Inflammatory macrophage treated with lipopolysaccharide for 4 hours (primary cell): ENCODE measurements at places on chromosomes 6 and 20.
A peak's percentile ranks its signal among the peaks of the same experiment; 100 is the strongest.

DNA sequence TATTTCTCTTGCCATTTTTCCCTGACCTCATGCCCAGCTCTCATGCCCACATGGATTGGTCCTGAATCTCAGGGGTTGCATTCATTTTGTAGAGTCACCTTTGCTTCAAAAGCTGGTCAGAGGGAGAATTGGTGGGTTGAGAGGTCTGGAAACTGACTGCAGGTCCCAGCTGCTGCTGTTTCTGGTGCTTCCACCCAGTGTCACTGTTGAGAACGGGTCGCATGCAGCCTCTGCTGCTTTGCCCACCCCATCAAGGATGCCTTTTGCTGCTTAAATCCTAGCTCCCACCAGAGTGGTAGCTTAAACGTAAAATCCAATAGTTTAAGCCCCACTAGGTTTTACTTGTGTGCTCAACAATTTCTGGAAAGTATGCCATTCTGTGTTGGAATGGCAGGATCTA lies 211.4 kb upstream of the TSHZ2 start:
- no peak for DNase-seq

- no peak for DNase-seq
Measured at GRCh38 chr6:119960036-119960435, 610.5 kb upstream of the MAN1A1 start.

- DNase-seq: no peak
Measured at GRCh38 chr6:12548526-12548925, 168.0 kb upstream of the PHACTR1 start.

- peak; percentile 22 for DNase-seq
Measured at GRCh38 chr6:1763404-1763803, 153.7 kb downstream of the FOXC1 start.

DNA sequence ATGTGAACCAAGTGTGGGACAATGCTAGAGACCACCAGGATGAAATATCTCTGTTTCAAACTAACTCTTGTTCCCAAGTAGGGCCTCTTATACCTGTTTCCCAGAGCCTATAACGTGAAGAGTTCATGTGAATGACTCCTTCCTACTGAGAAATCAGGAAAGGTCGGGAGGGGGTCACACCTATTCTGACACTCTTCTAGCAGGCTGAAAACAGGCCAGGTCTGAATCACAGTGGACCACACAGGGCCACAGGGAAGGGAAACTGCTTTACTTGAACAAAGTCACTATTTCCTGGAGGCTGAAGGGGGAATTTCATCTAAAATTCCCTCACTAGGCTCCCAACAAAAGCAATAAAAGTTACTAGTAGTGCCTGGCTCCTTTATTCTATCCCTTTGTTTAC lies 88.4 kb upstream of the BMP2 start:
- DNase-seq: no peak

DNA sequence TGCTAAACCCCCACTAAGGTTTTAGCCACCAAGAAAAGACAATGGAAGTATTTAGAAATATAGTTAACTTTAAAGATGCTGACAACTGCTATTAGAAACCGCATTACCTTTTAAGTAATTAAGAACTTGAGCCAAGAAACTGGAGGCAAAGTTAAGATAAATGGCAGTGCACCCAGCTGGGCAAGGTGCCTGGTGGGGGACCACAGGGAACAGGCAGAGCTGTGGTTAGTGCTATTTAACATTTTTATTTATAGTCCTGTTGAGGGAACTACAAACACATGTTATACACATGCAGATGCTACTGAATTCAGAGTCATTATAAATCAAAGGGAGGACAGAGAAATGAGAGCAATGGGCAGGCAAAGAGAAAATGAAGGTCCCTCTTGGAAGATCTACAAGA lies 447.9 kb downstream of the TFAP2B start:
- DNase-seq: no peak

DNA sequence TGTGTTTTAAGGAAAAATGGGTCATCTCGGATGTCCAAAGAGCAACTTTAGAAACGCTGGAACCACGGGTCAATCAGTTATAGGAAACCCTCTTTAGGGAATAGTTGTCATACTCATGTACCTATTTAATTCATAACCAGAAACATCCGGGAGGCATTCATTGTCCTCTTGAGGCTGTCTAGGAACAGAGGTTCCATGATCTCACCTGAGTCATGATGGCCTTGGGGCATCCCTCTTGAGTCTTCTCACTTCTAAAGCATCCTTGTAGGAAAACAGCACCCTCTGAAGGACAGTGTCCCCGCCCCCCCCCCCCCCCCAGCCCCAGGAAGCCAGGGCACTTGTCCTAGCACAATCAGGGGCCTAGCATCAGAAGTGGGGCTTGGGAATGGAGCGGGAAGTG lies 46.3 kb upstream of the CDH4 start:
- DNase-seq: no peak

DNA sequence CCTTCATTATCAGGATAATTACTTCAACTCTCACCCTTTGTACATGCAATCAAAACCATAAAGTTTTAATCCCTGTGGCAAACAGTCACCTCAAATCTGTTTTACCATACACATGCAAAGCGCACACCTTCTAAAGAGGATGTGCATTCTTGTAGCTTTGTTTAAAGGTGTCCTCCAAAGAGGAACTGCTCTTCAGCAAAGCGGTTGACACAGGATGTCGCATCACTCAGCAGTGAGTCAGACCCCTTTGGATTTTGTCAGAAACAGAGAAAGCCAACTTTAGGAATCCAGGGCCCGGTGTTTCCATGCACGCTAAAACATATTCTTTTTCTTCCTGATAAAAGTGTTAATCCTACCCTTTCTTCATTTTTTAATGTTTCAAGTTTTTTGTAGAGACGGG lies 268.3 kb upstream of the ARID1B start:
- DNase-seq: peak; percentile 4

DNA sequence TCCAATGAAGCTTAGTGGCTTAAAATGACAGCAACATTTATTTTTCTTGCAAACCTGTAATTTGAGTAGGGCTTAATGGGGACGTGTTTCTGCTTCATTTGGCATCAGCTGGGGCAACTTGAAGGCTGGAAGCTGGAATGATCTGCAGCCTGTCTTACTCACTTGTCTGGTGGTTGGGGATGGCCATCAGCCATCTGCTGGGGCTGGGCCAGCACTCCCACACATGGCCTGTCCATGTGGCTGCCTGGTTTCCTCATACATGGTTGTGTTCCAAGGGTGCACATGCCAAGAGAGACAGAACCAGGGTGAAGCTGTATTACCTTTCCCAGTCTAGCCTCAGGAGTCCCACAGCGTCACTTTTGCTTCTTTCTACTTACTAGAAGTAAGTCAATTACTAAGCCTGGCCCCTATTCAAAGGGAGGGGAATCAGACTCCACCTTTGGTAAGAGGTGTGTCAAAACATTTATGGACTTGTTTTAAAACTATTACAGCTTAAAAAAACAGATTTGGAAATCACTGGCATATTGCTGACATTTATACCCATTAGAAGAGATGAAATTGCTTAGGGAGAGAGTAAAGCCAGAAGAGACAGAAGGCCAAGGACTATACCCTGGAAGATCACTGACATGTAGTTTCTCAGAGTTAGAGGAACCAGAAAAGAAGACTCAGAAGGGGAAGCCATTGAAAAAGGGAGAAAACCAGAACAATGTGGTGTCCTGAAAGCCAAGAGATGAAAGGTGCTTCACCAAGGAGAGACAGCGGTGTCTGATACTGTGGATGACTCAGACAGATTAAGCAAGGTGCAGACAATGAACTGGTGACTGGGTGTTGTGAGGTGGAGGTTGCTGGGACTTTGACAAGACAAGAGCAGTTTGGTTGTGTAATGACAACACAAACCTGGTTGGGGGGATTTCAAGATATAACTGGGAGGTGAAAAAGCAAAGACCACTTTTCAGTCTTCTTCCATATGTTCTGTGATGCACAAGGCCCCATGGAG lies 345.2 kb downstream of the GJA1 start:
- DNase-seq: no peak

DNA sequence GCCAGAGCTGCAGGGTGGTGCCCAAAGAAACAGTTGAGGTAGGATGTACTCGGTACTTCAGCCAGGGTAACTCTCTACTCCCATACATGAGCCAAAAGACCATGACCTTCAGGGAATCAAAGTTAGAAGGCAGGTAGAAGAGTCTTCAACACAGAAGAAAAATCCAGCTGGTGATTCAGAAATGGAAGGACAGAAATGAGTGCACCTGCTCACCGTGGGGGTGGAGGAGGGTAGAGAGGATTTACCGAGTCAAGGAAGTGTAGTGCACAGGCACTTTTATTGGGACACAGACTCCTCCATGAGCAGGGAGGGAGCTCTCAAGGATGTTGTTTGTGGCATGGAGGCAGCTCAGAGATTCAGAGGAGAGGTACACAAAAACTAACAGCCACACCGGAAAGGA lies 330.3 kb upstream of the PRDM1 start:
- no peak for DNase-seq

DNA sequence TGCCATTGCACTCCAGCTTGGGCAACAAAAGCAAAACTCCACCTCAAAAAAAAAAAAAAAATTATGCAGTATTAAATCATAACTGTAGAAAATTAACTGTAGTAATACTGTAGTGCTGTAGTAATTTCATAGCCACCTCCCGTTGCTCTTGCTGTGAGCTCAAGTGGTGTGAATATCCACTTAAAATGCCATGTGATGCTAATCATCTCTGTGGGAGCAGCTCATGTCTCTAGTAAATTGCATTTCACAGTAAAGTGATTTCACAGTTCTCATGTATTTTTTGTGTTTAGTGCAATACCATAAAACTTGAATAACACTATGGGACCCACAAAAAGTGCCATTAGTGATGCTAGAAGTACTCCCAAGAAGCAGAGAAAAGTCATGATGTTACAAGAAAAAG lies 14.4 kb upstream of the FAM217A start:
- no peak for DNase-seq

DNA sequence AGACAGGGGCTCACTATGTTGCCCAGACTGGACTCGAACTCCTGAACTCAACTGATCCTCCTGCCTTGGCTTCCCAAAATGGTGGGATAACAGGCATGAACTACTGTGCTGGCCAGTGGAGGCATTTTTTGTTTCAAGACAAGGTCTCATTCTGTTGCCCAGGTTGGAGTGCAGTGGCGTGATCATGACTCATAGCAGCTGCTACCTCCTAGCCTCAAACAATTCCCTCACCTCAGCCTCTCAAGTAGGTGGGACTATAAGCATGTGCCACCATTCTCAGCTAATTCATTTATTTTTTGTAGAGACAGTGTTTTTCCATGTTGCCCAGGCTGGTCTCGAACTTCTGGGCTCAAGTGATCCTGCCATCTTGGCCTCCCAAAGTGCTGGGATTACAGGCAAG lies 17.2 kb downstream of the ENPP3 start:
- DNase-seq: no peak

- DNase-seq: no peak
Measured at GRCh38 chr6:16722630-16723029, 38.6 kb downstream of the ATXN1 start.

DNA sequence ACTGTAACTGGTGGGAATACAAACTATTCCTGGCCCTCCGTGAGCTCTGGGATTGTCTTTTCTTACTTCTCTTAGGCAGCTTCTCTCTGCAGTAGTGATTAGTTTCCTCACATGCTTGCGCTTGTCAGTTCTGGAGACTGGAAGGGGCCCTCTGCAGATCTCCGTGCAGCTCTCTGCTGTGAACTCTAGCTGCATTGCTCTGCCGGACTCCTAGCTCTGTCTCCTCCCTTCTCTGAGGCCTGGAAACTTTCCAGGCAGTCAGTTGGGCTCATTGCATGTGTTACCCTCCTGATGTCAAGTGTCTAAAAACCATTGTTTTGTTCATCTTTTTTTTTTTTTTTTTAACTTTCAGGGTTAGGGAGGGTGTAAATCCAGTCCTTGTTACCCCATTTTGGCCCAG lies 102.3 kb downstream of the CTNNBL1 start:
- DNase-seq: no peak

GRCh38 chr6:79702691-79703090 lies 71.6 kb downstream of the SH3BGRL2 start:
- no peak for DNase-seq

DNA sequence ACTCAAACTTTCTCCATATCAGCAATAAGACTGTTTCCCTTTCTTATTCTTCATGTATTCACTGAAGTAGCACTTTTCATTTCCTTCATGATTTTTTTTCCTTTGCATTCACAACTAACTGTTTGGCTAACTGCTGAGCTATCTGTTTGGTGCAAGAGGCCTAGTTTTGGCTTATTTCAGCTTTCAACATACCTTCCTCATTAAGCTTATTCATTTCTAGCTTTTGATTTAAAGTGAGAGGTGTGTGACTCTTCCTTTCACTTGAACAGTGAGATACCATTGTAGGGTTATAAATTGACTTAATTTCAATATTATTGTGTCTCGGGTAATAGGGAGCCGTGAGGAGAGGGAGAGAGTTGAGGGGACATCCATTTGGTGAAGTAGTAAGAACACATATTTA lies 262.0 kb upstream of the PREP start:
- no peak for DNase-seq

DNA sequence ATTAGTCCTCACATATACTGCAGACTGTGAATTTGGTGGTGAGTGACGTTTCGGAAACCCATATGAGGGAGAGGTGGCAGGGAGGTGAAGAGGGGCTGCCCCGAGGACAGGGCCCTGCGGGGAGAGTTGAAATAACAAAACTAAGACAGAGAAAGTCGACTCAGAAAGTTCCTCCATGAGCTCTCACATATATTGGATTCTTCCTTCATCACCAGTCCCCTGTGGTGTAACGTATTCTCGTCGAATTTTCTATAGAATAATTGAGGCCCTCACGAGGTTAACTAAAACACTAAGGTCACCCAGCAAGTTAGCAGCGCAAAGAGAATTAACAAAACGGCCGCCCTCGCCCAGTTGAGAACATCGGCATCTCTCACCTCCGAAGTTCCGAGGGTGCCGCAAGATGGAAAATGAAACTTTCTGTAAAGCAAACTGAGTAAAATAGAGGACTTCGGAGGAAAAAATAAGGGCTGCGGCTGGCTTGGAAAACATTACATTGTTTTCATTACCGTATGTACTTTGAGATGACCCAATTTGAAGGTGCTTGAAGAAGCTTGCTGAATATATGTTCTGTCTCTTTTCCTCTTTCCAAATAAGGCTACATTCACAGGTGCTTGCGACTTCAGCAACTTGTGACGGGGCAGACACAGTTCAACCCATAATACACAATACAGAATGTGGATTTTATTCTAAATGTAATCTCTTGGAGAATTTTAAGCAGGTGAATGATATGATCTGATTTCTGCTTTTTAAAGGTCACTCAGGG lies 490.9 kb upstream of the JARID2 start:
- no peak for DNase-seq
